ENCODE measurements at places on chromosomes 12 and 14. TPM values are rescaled to one million over a fixed set of nuclear protein-coding genes. Genes with fewer than 3 reads are reported as not detected.

The KRT2 gene
- not detected for polyA plus RNA-seq

The SCN8A gene
- polyA plus RNA-seq: 0.01 TPM

The BHLHE41 gene
- 5.8 TPM for polyA plus RNA-seq

The MMP19 gene
- 6.0 TPM for polyA plus RNA-seq

Data from heart right ventricle (tissue), 16 donors.